Right lobe of liver (tissue), 6 donors: ENCODE measurements at places on chromosomes 11 and 22.

GRCh38 chr22:41833369-41834004 lies 582 bp downstream of the SREBF2 start:
- DNase-seq, result peak; percentile 76

- no peak for DNase-seq
These were observed 53.3 kb upstream of the ARFGAP3 start for GRCh38 chr22:42910221-42910942.

DNA sequence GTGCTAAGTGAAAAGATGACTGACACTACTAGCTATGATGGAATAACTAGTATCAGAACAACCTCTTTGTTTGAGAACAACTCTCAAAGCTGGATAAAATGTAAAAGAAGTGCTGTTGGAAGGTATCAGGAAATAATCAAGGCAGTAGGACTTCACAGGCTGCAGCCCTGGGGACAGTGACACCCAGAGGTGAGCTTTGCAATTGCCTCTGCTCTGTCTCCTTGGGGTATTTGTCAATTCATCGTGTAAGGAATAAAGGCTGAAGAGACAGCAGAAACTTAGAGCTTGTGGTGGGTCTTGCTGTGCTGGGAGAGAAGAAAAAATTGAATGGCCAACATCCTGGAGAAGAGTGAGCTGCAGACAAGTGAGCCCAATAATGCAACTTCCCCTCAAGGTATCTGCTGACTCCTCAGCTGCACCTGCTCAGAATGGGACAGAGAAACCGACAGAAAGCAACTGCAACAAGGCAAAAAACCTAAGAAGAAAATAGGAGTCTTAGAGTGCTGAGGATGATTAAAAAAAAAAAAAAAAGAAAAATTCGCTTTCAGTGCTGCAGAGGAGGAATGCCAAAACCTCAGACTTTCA lies 141.1 kb downstream of the RCN1 start:
- no peak for DNase-seq

- DNase-seq, result no peak
These were observed 23.8 kb downstream of the UPB1 start for GRCh38 chr22:24518771-24519485.

DNA sequence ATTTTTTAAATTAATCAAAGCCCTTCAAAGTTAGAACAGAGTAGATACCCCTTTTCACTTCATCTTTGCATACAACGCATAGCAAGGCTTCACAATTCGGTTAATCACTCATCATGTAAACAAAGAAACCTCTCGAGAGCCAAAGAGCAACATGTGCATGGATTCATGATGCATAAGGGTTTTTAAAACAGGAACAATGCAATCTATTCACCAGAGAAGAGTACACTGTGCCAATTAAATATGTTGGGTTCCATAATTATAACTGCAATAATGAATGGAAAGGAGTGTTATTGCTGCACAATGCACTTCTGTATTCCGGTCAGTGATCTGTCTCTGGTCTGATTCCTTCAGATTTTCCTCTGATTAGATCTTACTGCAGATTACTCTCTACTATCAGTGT lies 45.3 kb downstream of the CADM1 start:
- no peak for DNase-seq

- no peak for DNase-seq
These were observed 68.3 kb upstream of the POU2AF2 start for GRCh38 chr11:111177037-111177871.

GRCh38 chr22:43395086-43395695 lies 16.6 kb upstream of the MPPED1 start:
- no peak for DNase-seq

GRCh38 chr11:95070471-95070870 lies 3.8 kb downstream of the SRSF8 start:
- no peak for DNase-seq

- no peak for DNase-seq
These were observed 83.8 kb upstream of the KCNQ1OT1 start for GRCh38 chr11:2783536-2784082.
